ENCODE measurements at places on chromosomes 2 and 18.

DNA sequence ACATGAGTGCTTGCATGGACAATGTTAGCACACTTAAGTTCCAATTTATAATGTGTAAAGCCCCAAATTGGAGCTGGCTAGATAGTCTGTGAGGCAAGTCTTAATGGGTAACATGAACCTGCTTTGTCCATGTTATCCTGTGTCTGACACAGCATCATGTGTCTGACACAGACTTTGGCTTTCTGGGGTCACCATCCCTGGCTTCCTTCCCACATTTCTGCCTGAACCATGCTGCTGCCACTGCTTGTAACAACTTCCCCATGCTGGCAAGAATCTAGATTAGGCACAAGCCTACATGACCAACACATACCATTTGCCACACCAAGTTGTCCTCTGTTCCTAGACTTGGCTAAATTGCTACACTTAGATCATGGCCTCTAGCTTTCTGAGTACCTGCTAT, 49.8 kb upstream of the ZBTB7C start:
- DNase-seq = no peak

GRCh38 chr2:180352620-180353019, 345.5 kb upstream of the CWC22 start:
- no peak for DNase-seq

- no peak for DNase-seq
Observed at GRCh38 chr18:37566479-37567060, 972 bp upstream of the CELF4 start.

- no peak for DNase-seq
Observed at GRCh38 chr2:60973705-60974104, 43.8 kb upstream of the PEX13 start.

- no peak for DNase-seq
Observed at GRCh38 chr2:111030260-111030891, 90.3 kb upstream of the BCL2L11 start.

DNA sequence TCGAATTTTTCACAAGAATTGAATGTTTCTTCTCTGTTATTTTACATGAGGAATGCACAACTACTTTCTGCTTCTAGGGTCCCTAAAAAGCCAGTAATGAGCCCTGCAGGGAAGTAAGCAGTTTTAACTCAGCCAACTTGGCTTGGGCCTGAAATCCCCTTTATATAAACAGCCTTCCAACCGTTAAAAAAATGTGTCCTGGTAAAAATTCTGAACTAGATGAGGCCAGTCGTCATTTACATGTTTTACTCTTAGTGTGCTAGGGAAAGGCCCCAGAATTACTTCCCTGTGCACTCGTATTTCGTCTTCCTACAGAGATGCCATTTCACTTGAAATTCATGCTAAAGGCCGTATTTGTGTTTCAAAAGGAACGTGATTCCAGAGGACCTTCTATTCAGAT, 42.4 kb upstream of the RPE start:
- no peak for DNase-seq

DNA sequence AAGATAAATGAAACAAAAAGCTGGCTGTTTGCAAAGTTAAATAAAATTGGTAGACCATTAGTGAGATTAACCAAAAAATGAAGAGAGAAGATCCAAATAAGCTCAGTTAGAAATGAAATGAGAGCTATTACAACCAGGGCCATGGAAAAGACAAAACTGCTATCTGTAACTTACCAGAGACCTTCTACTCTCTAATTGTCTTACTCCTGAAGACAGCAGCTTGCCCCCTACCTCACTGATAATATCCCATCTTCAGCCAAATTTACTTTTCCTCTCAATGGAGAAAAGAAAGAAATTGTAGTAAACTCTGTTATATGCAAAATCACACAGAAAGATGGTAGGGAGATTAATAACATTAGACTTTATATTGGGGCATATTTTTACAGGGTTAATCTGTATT, 178.2 kb downstream of the LCLAT1 start:
- no peak for DNase-seq

DNA sequence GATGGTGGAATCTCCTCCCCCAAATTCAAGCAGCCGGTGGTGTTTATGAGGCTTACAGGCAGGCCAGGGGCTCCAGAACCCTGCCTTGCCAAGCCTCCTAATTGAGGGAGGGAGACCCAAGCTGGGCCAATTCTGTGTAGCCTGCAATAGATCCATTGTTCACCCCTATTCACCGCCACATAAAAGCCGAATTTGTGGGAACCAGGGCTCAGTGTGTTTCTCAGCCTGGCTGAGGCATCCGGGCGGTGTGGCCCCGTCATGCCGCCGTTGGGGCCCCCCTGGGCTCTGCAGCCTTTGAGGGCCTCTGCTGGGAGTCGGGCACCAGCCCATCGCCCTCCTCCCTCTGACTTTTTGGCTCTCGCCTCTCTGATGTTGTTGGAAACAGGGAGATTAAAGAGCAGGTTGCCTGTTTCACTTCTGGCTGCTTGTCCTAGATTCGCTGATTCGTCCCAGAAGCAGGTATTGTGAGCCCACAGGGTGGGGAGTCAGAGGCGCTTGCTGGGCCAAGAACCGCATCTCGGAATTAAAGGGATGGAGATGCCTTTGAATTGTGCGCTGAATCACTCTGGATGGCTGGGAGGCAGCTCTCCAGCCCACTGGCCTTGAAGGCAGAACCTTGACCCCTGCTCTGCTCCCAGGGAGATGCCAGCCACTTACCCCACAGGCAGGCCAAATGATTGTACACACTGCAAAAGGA, 14.7 kb upstream of the OTOS start:
- no peak for DNase-seq

GRCh38 chr2:107354175-107354574, 468.2 kb upstream of the ST6GAL2 start:
- no peak for DNase-seq

GRCh38 chr2:38374984-38375383, 2.1 kb downstream of the ATL2 start:
- no peak for DNase-seq

GRCh38 chr2:109174626-109175349, 45.8 kb downstream of the SH3RF3 start:
- no peak for DNase-seq

DNA sequence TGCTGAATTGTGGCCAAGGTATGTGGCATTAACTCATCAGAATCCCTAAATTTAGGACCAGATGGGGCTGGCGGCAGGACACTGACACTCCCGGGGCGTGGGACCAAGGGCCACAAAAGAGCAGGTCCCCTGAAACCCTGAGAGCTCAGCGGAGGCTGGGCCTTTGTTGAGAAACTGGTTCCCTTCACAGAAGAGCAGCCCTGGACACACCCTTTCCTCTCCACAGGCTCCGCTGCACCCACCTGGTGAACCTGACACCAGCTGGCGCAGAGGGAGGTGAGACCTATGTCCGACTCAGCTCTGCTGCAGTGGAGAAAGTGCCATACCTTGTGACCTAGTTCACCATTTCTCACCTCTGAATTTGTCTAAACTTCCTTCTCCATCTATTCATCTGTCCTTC, 119.5 kb downstream of the RTP5 start:
- no peak for DNase-seq
